ENCODE measurements at places on chromosomes 3 and 15.

DNA sequence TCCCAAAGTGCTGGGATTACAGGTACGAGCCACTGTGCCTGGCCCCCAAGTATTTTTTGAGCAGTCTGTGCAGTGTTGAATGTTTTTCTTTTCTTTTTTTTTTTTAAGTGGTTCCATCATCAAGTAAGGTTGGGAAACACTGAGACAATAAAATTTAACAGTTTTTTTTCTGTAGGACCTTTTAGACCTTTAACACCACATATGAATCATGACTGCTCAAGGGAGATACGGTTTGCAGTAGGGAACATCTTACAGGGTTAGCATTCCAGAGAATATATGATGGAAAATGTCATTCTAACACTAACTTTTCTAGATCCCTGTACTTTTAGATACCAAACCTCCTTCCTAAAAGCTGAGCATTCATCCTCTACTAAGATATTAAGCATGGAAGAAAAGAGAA, 41.7 kb downstream of the SNX4 start:
- DNase-seq = no peak

- no peak for DNase-seq
These were observed 224.3 kb downstream of the SNRPN start for GRCh38 chr15:25178835-25179672.

- no peak for DNase-seq
These were observed 603.7 kb upstream of the ALCAM start for GRCh38 chr3:104763007-104763406.

DNA sequence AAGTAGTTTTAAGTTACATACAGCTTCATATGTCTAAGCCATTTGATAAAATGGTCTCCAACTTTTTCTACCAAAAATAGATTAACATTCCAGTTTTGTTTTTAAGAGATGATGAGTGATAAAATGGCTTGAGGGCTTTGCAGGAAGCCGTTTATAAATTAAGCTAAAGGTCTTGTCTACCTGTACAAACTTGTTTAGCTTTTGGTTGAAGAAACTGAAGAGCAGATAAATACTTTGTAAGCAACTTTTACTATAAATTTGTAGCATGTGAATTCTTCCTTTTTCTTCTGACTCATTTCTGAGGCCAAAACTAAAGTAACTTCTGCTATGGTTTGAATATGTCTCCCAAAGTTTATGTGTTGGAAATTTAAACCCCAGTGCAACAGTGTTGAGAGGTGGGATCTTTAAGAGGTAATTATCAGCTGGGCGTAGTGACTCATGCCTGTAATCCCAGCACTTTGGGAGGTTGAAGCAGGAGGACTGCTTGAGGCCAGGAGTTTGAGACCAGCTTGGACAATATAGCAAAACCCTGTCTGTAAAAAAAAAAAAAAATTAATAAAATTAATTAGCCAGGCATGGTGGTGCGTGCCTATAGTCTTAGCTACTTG, 8.2 kb upstream of the NEDD4 start:
- no peak for DNase-seq

DNA sequence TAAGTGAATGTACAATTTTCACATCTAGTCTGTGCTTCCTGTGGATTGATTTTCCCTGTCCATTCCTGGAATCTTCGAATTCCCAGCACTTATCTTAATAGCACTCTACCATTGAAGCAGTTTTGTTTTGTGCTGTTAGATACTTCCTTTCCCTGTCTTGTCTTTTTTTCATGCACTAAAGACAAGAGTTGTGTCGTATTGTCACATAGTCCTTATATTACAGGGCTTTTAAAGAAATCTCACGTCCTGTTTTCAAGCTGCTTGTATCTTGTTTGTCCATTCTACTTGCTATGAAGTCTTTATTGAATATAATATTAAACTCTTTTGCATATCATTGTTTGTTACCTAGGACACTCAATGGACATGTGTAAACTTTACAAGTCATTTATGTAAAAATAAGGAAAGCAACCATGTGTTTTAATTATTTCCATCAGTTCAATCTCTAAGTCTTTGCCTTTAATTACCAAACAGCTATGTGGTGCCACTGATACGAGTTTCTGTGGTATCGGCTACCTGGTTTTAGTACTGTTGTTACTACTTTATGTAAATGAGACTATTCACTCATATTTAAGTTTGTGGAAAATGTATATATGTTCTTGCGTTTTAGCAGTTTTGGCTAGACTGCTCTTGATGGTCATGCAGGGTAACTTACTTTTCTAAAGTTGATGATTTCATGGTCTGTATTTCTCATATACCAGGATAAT, 10.3 kb downstream of the PIK3CA start:
- DNase-seq = no peak

Measured in activated CD4-positive, alpha-beta T cell treated with anti-CD3 and anti-CD28 coated beads, Interleukin-10, Interleukin-2, amounts not matched to agents 100 ng/mL and 50 ng/mL, durations not matched to agents 16 hours and 8 hours (primary cell).